ENCODE measurements at places on chromosomes 4 and X.

GRCh38 chr4:152351080-152351479 lies 184.8 kb downstream of the FBXW7 start:
- peak; percentile 61 for DNase-seq

DNA sequence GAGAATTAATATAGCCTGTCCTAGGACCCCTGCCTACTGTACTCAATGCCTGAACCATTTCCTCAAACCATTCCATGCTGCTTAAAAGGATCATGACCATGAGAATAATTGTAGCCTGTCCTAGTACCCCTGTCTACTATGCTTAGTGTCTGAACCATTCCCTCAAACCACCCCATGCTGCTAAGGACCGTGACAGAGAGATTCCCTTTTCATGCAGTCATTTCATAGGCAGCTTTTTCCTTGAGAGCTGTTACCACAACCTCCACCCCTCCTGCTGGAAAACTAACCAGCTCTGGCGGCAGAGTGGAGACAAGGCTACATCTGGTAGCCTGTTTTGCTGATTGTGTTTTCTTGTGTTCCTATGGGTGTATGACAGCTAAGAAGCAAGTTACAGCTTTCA lies 174.9 kb upstream of the SMARCAD1 start:
- no peak for DNase-seq

DNA sequence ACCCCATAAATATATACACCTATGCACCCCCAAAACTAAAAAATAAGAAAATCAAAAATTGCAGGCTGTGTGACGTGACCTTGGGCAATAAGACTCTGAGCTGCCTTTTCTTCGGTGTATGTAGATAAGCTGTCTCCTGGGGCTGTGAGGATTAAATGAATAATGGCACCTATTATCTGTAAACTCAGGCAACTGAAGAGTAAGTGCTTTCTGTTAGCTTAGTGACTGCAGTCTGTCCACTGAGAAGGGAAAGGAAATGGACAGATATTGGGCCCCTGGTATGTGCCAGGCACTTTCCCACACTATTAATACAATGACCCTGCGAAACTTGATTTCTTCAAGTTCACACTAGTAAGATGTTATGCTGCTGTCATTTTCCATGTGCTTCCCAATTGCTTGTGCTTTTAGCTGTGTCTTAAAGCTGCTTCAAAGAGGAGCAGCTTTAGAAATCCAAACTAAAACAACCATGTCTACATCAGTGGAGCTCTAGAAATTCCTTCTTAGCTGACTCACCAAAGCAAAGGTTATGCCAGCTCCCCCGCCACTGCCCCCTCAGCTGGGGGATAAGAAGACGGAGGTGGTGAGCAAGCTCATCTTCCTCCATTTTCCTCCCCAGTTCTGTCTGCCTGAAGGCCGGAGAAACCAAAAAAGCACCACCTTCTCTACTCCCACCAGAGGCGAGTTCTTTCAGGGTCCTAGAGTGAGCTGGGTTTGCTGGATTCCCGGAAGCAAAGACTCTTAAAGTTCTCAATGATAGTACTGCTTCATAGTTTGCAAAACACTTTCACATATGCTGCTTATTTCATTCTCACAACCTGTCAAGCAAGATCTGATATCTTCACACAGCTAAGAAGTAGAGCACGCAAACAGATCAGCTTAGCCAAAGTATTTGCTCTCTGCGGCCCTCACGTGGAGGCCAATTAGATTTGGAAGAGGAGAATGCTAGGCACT lies 8.8 kb upstream of the DGAT2L6 start:
- DNase-seq = no peak

DNA sequence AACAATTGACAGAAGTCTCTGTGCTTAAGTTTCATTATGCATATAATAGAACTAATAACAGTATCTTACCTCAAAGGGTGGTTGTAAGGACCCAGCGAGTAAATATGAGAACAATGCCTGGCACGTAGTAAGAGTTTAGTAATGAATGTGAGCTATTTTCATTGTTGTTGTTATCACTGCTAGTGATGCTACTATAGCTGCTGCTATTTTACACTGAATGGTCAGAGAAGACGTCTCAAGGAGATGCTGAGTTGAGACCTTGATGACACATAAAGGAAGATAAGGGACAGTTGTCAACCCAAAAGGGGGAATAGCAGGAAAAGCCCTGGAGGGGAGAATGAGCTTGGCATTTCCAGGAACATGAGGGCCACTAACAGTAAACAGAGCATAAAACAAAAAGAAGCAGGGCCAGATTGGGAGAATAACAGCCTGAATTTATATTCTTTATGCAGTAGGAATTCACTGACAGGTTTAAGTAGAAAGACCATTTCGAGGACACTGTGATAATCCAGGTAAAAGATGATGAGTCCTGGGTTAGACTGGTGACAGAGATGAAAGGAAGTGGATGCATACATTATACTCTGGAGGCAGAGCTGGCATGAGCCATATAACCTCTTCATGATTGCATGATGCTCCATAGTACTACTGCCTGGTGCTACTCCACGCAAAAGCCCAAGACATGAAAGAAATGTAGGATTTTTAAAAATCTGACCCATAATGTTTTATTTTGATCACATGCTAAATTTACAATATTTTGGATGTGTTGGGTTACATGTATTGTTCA lies 23.1 kb downstream of the ATP8A1 start:
- DNase-seq = no peak

- DNase-seq = no peak
Observed at GRCh38 chr4:125254106-125254505, 60.6 kb upstream of the FAT4 start.

DNA sequence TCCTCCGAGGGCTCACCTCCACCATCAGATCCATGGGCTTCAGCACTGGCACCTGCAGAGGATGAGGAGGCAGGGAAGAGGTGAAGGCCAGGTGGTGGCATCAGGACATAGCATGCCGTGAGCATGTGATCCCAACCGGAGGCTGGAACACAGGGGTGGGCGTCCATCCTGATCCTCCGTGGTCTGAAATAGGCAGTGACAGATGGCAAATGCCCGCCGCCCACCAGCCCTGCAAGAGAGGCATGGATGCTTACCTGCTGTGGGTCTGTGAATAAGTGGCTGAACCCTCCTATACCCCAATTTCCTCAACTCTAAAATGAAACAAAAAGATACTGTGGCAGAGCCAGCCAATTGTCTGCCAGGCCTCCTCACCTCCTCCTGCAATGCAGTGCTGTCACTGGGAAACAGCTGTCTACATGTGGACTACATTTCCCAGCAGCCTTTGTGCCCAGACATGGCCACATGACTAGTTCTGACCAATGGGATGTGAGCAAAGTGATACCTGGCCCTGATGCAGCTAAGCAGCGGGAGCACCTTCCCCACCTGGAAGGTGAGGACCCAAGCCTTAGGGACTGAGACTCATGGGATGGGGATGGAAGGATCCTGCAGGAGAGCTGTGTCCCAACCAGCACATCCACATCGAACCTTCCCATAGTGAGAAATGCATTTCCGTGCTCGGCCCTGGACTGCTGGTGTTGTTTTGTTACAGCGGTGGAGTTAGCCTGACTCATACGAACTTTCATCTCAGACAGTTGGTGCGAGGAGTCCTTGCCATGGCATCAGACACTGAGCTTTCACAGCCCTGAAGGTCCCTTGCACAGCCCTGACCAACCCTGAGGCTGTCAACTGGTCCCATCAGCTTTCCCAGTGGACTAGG lies 99.5 kb downstream of the PPP2R2C start:
- peak; percentile 19 for DNase-seq

- DNase-seq = no peak
Observed at GRCh38 chrX:71321731-71322130, 20.2 kb downstream of the ITGB1BP2 start.

- no peak for DNase-seq
Observed at GRCh38 chrX:119095936-119096335, 23.1 kb downstream of the CT47C1 start.

DNA sequence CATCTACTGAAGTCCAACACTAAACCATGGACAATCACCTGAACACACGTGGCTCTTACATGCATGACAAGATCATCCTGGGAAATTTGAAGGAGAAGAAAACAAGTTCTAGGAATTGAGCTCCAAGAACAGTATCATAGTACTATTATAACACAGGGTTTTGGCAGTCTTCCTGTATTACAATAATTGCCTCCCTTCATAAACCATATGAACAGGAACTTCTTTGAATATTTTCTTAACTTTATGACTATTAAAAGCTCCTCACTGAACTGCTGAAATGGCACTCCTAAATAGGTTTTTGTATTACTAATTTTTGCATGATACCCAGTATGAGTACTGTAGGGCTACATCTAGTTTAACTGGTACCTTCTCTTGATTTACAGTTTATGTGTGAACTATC lies 130.0 kb downstream of the ZAR1 start:
- DNase-seq = no peak

- DNase-seq = no peak
Observed at GRCh38 chr4:181845617-181846016, 397.6 kb upstream of the TENM3 start.

- DNase-seq = no peak
Observed at GRCh38 chrX:138928737-138929459, 217.4 kb upstream of the FGF13 start.

DNA sequence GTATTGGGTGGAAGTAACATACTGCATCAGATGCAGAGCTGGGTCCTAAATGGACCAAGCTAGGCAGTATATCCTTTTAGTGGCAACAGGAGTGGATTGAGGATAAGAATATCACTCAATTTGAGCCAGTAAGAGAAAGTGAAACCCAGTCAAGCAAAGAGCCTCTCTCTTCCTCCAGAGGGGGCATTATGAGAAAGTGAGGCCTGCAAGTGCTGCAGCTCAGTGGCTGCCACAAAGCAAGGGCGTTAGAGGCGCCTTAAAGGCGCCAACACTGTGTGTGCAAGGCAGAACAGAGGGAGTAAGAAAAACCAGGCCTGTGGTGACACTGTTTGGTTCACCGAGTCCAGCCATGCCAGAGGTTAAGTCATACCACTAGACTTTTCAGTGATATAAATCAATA lies 17.5 kb downstream of the STX18 start:
- no peak for DNase-seq

DNA sequence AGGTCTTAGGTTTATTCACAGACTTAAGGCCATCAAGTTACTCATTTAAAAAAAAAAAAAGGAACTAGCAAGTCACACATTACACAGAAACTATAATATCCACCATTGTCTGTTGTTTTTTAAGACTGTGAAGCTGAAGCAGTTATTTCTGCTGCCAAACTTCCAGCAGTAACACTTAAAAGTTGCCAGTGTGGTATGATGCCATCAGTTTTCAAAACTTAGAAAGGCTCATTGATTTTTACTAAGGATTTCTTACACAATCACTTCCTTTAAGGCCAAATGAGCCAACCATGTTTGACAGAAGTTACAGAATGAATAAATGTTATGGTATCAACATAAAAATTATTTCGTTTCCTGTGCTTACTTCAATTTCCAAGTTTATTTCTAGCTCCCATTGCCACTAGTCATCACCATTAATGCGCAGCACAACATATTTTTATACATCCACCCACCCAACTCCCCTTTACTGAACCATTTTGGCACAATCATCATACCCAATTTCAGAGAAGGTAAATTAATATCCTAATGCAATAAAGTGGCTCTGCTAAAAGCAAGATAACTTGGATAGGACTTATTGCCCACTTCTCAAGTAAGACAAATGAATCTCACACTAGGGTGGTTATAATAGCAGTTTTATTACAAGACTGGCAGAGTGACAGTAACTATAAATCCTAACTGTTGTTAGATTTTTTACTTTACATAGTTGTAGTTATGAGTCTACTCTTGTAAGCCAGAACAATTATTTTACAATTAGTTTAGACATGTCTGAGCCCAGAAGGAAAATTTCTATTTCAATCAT lies 13.1 kb downstream of the PDGFC start:
- no peak for DNase-seq

DNA sequence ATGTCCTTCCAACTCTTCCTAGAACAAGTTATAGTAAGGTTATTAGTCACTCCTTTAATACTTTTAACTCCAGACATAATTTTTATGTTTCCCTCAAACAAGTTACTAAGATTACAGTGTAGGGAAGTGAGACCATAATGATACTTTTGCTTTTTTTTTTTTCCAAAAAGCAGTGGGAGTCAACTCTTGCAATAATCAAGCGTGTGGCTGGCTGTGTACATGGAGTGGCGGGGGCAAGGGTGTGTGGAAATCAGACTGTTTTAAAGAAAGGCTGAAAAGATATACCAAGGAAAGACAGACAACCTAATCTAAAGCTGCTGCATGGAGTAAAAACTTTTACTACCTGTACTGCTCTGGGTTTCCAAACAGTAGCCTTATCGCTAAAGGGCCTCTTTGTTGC lies 4.1 kb downstream of the NOA1 start:
- no peak for DNase-seq

GRCh38 chrX:42050345-42050744 lies 127.0 kb upstream of the CASK start:
- DNase-seq = no peak

- no peak for DNase-seq
Observed at GRCh38 chr4:184268584-184269160, 51.0 kb upstream of the ENPP6 start.

- DNase-seq = peak; percentile 56
Observed at GRCh38 chrX:40278340-40279090, 180.8 kb upstream of the BCOR start.

- DNase-seq = no peak
Observed at GRCh38 chr4:162557516-162558106, 393.8 kb upstream of the FSTL5 start.

DNA sequence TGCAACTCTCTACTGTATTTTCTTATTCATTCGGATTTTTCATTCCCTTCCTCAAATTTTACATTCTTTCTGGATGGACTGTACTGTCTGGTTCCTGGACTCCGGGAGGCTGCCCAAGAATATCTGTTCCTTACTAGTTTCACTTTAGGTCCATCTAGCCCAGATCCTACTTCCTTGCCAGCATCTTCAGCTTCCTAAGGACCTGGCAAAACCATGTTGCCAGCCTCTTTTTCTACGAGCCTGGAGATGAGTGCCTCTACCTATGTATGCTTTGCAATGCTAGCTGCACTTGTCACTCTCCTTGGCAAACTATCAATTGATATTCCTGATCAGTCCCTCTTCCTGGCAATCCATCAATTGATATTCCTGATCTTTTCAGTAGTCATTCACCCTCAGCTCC lies 5.6 kb upstream of the LNX1 start:
- DNase-seq = no peak

DNA sequence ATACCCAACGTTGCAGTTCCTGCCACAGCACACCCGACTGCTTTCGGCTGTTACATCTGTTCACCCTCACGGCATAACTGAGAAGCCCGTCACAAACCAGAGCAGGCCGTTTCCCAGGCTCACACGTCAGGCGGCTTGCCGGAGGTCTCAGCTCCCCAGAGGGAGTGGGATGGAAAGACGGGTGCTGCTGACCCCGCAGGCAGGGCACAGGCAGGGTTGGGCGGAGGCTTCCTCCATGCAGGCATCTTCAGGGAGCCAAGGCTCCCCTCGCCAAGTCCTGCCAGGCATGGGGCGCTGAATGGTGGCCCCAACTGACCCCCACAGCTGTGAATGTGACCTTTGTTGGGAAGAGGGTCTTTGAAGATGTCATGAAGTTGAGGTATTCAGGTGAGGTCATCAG lies 57.5 kb downstream of the ACOX3 start:
- no peak for DNase-seq

- DNase-seq = no peak
Observed at GRCh38 chr4:55181010-55182005, 55.9 kb upstream of the KDR start.

DNA sequence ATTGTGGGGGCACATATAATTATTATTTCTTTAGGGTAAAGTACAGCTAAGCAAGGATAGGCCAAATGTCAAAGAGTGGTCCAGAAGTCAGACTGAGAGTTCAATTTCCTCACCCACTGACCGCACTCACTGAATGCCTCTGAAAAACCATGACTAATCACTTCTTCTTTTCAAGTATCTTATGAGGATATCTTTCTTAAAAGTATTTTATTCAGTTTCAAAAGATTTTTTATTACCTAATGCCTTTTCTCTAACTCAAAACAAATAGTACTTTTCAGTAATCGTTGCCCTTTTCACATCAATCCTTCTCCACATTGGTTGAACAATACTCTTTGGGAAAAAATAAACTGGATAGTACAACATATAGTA lies 61.7 kb upstream of the CAMK2D start:
- no peak for DNase-seq

Data from NCI-H1417 (cell line).